ENCODE measurements at places on chromosomes 3 and 15. TPM values are rescaled to one million over a fixed set of nuclear protein-coding genes. Genes with fewer than 3 reads are reported as not detected.
A peak's percentile ranks its signal among the peaks of the same experiment; 100 is the strongest.

GRCh38 chr3:193812791-193813500 lies 219.9 kb downstream of the OPA1 start:
- H3K4me1 ChIP-seq, result no peaks in the 10 kb centered on the region
- no peaks in the 10 kb centered on the region for H3K27me3 ChIP-seq
- H3K36me3 ChIP-seq, result no peaks in the 10 kb centered on the region
- no peak for DNase-seq
- no peak overlapping the region for H3K27ac ChIP-seq

DNA sequence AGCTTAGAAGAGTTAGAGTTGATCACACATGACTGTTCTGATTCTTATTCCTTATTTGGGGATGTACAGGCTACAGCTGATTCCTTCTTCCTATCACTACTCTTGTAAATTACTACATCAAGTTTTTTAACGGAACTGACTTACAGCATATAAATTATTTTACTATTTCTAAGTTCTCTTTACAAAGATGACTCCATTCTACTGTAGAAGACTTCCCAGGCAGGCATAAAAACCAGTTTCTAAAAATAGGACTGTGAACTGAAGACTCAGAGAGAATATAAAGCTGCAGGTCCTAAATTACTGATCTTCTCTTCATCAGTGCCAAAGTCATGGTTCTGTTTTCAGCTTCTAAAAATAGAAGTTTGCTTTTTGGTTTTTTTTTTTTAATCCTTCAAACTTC lies 38.9 kb downstream of the ANO10 start:
- no peaks in the 10 kb centered on the region for H3K27me3 ChIP-seq
- no peaks in the 10 kb centered on the region for H3K4me1 ChIP-seq
- H3K4me3 ChIP-seq, result no peak overlapping the region
- H3K36me3 ChIP-seq, result no peaks in the 10 kb centered on the region

DNA sequence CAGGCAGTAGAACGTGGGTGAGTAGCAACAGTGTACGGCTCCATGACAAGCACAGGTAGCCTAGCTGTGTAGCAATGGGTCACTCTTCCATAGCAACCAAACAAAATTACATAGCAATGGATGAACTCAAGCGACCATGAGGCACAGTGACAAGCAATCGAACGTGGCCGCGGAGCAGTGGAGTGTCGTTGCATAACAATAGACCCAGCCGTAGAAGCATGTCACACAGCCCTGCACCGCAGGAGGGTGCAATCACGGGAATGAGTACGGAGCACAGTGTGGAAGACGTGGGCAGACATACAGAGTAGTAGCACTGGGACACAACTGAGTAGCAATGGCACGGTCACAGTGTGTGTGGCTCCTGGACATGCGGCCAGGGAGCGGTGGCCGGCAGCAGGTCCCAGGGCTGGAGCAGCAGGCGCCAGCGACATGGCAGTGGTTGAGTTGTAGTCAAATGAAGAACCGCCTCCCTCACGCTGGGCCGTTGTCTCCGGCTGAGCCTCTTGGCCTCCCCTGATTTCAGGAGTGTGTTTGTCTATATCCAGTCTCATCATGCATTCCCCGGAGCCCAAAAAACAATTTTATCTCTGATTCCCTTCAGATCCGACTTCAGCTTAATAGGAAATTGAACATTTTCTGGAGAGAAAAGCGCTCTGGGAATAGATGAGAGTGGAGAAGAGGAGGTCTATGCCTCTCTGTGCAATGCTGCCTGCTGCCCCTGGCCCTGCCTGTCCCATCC lies 64.1 kb downstream of the CCDC33 start:
- no peak overlapping the region for H3K27ac ChIP-seq
- H3K36me3 ChIP-seq, result no peaks in the 10 kb centered on the region
- no peaks in the 10 kb centered on the region for H3K27me3 ChIP-seq
- H3K4me3 ChIP-seq, result no peak overlapping the region
- no peak for DNase-seq

The SLC7A14 gene
- not detected for polyA plus RNA-seq

GRCh38 chr15:93088981-93089726 lies at the start of gene RGMA:
RGMA (minus strand) TSS chr15:93089211; CDS start chr15:93088932, 279 bp downstream.
- no peaks in the 10 kb centered on the region for H3K36me3 ChIP-seq
- DNase-seq, result no peak
- H3K27me3 ChIP-seq, result peaks cover 28% of the 10 kb centered on the region
- no peak within 1 kb of the TSS for H3K27ac ChIP-seq

- no peak for DNase-seq
- no peak overlapping the region for H3K27ac ChIP-seq
- H3K4me3 ChIP-seq, result no peak overlapping the region
- H3K36me3 ChIP-seq, result no peaks in the 10 kb centered on the region
- H3K27me3 ChIP-seq, result no peaks in the 10 kb centered on the region
Observed at GRCh38 chr3:112038863-112039262, 4.3 kb downstream of the TMPRSS7 start.

The CFAP91 gene
- polyA plus RNA-seq, result 0.48 TPM

GRCh38 chr3:197224034-197224444 lies 74.4 kb downstream of the DLG1 start:
- H3K27me3 ChIP-seq, result no peaks in the 10 kb centered on the region
- no peak overlapping the region for H3K4me3 ChIP-seq
- H3K4me1 ChIP-seq, result peaks cover 13% of the 10 kb centered on the region
- peak; percentile 18 for DNase-seq

All from CD4-positive, alpha-beta memory T cell (primary cell).